ENCODE measurements at places on chromosomes 13 and 19. TPM values are rescaled to one million over a fixed set of nuclear protein-coding genes. Genes with fewer than 3 reads are reported as not detected.

- H3K27ac ChIP-seq, result no peak overlapping the region
- no peaks in the 10 kb centered on the region for H3K36me3 ChIP-seq
- H3K4me1 ChIP-seq, result no peaks in the 10 kb centered on the region
- no peak overlapping the region for H3K4me3 ChIP-seq
- H3K27me3 ChIP-seq, result no peaks in the 10 kb centered on the region
These were observed 119.2 kb downstream of the FRY start for GRCh38 chr13:32150794-32151193.

DNA sequence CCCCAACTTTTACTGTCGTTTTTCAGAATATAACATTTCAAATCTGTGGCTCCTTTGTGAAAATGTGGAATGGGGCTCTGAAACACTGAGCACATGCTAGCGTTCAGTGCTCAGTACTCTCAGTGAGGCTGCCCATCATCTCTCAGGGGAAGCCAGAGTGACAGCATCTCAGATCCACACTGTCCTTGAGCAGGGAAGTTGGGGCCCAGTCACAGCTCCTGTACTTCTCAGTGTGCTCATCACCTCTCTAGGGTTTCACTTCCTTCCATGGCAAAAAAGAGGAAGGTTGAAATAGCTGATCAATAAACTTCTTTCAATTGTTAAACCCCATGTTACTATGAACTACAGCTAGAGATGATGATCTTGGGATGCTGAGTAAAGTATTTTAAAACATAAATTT is 565.9 kb upstream of the SPRY2 start:
- no peak overlapping the region for H3K27ac ChIP-seq
- H3K4me3 ChIP-seq, result no peak overlapping the region
- DNase-seq, result no peak
- H3K4me1 ChIP-seq, result no peaks in the 10 kb centered on the region

DNA sequence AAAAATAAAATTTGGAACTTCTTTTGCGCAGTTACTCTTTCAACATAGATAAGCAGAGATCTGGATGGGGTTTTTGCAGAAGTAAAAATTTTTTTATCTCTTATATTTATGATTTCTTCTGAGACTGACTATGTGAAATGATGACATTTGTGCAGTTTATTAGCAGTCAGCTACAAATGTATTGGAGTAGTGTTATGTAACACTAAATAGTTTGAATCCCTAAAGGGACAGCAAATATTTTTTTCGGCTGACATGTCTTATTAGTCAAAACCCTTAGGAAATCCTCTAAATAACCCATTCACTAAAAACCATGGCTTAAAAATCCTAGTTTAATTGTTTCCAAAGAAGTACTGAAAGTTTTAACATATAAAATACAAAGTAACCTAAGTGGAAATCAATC is 48.0 kb upstream of the EDNRB start:
- no peaks in the 10 kb centered on the region for H3K27me3 ChIP-seq
- no peak overlapping the region for H3K27ac ChIP-seq
- no peak for DNase-seq
- H3K4me3 ChIP-seq, result no peak overlapping the region

DNA sequence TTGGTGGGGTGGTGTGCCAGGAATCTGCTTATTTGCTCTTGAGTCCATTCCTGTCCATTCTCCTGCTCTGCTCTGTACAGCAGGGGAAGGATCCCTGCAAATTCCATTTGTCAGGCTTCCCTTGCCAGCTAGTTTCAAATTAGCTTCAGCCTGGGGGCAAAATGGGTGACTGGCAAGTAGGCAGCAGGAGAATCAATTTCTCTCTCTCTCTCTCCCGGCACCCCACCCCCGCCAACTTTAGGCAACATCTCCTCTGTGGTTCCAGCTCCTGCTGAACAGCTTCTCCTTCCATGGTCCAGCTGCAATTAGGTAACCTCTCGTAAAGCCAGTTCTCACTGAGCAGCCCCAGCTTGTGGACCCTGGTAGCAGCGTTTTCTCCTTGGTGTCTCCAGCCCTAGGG is 6.7 kb upstream of the MYCBP2 start:
- no peak overlapping the region for H3K27ac ChIP-seq
- DNase-seq, result no peak
- H3K4me1 ChIP-seq, result peaks cover 3% of the 10 kb centered on the region
- H3K4me3 ChIP-seq, result no peak overlapping the region

DNA sequence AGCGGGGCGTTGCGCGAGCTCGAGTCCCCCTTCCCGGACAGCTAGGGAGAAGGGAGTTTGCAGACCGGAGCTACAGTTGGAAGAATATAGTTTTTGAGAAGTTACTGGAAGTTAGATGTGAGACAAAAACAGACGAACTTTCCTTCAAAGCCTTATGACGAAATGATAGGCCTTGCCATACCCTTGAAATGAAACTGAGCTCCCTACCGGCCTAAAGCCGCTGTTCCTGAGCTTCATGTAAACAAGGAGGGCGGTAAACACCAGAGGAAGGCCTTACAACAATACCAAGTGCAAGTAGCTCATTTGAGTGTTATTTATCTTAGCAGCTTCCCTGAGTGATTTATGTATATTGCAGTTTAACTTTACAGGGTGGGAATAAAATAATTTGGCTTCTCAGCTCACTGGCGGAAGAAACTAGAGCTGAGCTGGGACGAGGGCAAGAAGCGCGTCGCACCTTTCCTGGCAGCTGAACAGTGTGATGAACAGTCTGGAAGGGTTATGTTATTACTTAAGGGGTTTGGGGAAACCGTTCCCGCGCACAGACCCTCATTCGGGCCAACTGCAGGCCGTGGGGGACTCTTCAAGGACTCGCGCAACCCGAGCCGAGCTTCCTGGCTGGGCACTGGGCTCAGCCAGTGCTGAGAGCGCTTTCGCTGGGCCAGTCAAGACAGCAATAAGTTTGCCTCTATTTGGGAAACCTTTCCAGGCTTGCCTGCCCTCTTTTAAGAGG is 111.2 kb downstream of the KCNRG start:
- peaks cover 5% of the 10 kb centered on the region for H3K36me3 ChIP-seq
- H3K4me3 ChIP-seq, result peak overlapping the region; percentile 91
- peaks cover 38% of the 10 kb centered on the region for H3K4me1 ChIP-seq
- peak overlapping the region; percentile 97 for H3K27ac ChIP-seq
- peaks cover 56% of the 10 kb centered on the region for H3K27me3 ChIP-seq
- no peak for DNase-seq

- no peaks in the 10 kb centered on the region for H3K27me3 ChIP-seq
- no peak for DNase-seq
- peaks cover 4% of the 10 kb centered on the region for H3K4me1 ChIP-seq
- H3K36me3 ChIP-seq, result no peaks in the 10 kb centered on the region
These were observed 961 bp upstream of the URI1 start for GRCh38 chr19:29940971-29941585.

DNA sequence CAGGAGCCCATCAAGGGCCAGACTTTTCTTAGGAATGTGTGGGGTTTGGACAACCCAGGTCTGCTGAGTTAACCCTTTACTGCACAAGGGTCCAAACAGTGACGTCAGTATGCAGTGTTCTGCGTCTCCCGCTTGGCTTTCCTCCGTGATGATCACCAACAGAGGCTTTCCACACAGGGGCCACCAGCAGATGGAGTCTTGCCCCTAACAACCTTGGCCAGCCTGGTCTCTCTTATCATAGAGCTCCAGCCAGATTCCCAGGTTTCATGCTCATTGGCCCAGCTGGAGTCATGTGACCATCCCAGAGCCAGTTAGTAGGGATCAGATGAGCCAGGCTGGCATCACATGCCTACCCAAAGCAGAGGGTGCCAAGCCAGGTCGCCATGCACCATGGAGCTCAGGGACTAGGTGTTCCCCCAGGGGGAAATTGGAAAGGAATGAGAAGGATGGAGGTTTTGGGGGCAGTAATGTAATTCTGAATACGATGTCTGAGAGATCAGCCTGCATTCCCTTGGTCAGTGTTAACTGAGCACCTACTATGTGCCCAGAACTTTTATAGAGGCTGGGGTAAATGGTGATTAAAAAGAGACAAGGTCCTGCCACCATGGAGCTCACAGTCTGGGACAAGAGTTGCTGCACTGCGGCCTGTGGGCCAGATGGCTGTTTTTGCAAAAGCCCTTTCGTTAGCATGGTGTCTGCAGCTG is 61.2 kb downstream of the MYH14 start:
- no peak overlapping the region for H3K27ac ChIP-seq
- H3K27me3 ChIP-seq, result no peaks in the 10 kb centered on the region
- no peak overlapping the region for H3K4me3 ChIP-seq
- DNase-seq, result no peak

DNA sequence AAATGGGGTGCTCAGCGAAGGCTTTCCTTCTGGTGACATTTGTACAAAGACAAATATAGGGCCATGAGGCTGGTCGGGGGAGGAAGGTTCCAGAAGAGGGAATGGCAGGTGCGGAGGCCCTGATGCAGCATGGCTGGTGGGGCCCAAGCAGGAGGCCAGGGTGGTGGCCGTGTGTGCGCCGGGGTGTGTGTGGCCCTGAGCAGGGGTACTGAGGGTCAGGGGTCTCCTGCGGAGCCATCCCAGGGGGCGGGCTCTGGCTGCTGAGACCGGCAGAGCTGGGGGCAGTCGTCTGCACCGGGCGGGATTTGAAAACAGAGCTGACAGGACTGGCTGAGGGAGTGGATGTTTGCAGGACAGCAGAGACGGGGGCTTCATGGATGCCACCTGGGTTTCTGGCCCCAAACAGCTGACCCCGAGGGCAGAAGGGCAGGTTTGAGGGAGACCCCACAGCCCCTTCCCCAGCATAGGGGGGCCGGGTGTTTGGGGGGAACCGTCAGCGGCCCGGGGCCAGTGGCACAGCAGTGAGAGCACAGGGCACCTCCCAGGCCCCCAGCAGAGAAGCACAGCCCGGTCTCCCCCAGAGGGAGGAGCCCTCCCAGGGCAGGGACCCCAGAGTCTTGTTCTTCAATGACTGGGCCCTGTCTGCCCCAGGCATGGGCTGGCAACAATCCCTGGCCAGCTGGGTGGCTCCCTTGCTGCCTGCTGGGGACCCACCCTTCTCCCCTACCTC is 11.4 kb downstream of the PIAS4 start:
- no peak overlapping the region for H3K4me3 ChIP-seq
- H3K27ac ChIP-seq, result no peak overlapping the region
- H3K36me3 ChIP-seq, result peaks cover 60% of the 10 kb centered on the region
- peaks cover 16% of the 10 kb centered on the region for H3K4me1 ChIP-seq

- peak overlapping the region; percentile 9 for H3K4me3 ChIP-seq
- DNase-seq, result peak; percentile 62
- no peaks in the 10 kb centered on the region for H3K36me3 ChIP-seq
- H3K27me3 ChIP-seq, result peaks cover 21% of the 10 kb centered on the region
These were observed 262.3 kb downstream of the TBC1D4 start for GRCh38 chr13:75219479-75220237.

Gene HSPB6
- polyA plus RNA-seq, result 50.2 TPM

GRCh38 chr19:40055832-40056504 is at the start of gene ZNF780B:
Gene ZNF780B, minus strand, starts transcription at chr19:40056231. Its CDS starts 5,899 bp downstream, at chr19:40050332.
- no peaks in the 10 kb centered on the region for H3K4me1 ChIP-seq
- H3K27me3 ChIP-seq, result no peaks in the 10 kb centered on the region
- peak within 1 kb of the TSS; percentile 58 for H3K27ac ChIP-seq
- DNase-seq, result peak; percentile 54
- peak within 1 kb of the TSS; percentile 70 for H3K4me3 ChIP-seq

Gene CCNA1
- polyA plus RNA-seq, result 1.5 TPM

Gene ZNF575
- 4.0 TPM for polyA plus RNA-seq

Gene ZNF90
- 36.1 TPM for polyA plus RNA-seq

Gene NLRP11
- polyA plus RNA-seq, result 0.04 TPM

GRCh38 chr13:112969692-112970338 is 801 bp downstream of the MCF2L start:
- peak overlapping the region; percentile 50 for H3K4me3 ChIP-seq
- H3K36me3 ChIP-seq, result no peaks in the 10 kb centered on the region
- no peaks in the 10 kb centered on the region for H3K27me3 ChIP-seq

GRCh38 chr19:28706693-28707092 is 506.3 kb downstream of the UQCRFS1 start:
- no peak overlapping the region for H3K27ac ChIP-seq
- H3K36me3 ChIP-seq, result no peaks in the 10 kb centered on the region
- H3K27me3 ChIP-seq, result no peaks in the 10 kb centered on the region
- no peaks in the 10 kb centered on the region for H3K4me1 ChIP-seq

DNA sequence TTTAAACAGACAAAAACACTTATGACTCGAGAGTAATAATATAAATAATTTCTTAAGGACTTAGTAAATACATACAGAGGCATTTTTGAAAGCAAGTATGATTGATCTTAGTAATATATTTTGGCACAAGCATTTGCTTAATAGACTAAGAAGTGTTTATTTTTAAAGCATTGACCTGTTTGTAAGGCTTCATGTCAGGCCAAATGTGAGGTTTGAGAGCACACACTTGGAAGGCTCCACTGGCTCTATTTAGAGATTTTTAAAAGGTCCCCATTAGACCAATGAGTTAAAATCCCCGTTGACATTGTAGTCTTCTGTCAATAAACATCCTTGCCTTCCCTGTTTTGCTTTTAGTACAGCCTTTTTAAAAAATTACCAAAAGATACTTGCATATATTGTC is 50.4 kb downstream of the ATP8A2 start:
- no peak for DNase-seq
- no peak overlapping the region for H3K27ac ChIP-seq
- H3K27me3 ChIP-seq, result peaks cover 4% of the 10 kb centered on the region
- H3K4me3 ChIP-seq, result no peak overlapping the region
- no peaks in the 10 kb centered on the region for H3K4me1 ChIP-seq
- no peaks in the 10 kb centered on the region for H3K36me3 ChIP-seq

DNA sequence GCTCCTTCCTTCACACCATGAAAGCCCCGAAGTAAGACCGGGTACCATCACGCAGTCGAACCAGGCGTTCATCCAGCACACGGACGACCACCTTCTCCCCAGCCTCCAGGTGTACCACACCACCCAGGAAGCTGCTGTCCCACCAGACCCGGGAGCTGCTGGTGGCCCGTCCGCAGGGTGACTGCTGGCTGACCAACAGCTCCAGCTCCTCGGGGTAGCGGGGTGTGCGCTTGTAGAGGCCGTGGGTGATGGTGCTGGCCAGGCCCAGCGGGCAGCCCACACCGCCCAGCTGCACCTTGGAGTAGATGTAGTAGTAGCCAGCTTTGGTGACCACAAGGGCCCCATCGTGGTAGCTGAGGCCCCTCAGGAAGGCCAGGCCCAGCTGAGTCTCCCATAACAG is 5.0 kb downstream of the TNFSF14 start:
- no peak overlapping the region for H3K27ac ChIP-seq
- H3K4me1 ChIP-seq, result no peaks in the 10 kb centered on the region
- peaks cover 24% of the 10 kb centered on the region for H3K27me3 ChIP-seq
- H3K4me3 ChIP-seq, result no peak overlapping the region
- H3K36me3 ChIP-seq, result no peaks in the 10 kb centered on the region

Gene ATP12A
- not detected for polyA plus RNA-seq

DNA sequence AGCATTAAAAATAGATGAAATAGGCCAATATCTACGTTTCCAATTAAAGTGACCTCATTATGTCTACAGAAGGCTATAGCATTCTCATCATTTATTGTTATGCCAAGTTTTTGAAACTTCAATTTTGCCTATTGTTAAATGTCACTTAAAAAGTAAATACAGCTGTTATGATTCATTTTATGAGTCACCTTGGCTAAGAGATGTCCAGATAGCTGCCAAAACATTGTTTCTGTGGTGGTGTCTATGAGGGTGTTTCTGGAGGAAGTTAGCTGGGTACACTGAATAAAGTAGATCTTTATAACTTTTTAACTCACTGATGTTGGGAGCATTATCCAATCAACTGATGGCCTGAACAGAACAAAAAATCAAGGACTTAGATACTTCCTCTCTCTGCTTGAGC is 1209.7 kb upstream of the PCDH9 start:
- H3K27me3 ChIP-seq, result no peaks in the 10 kb centered on the region
- no peak overlapping the region for H3K4me3 ChIP-seq
- H3K4me1 ChIP-seq, result no peaks in the 10 kb centered on the region
